Cerebellar nuclear complex (tissue), 1 donor: ENCODE measurements at places on chromosomes 4 and X.

GRCh38 chr4:68732653-68733466, 62.4 kb upstream of the UGT2B15 start:
- no peak for DNase-seq

GRCh38 chr4:176387571-176387970, 67.8 kb downstream of the SPCS3 start:
- no peak for DNase-seq

GRCh38 chr4:163747886-163748285, 253.4 kb downstream of the TMA16 start:
- no peak for DNase-seq

DNA sequence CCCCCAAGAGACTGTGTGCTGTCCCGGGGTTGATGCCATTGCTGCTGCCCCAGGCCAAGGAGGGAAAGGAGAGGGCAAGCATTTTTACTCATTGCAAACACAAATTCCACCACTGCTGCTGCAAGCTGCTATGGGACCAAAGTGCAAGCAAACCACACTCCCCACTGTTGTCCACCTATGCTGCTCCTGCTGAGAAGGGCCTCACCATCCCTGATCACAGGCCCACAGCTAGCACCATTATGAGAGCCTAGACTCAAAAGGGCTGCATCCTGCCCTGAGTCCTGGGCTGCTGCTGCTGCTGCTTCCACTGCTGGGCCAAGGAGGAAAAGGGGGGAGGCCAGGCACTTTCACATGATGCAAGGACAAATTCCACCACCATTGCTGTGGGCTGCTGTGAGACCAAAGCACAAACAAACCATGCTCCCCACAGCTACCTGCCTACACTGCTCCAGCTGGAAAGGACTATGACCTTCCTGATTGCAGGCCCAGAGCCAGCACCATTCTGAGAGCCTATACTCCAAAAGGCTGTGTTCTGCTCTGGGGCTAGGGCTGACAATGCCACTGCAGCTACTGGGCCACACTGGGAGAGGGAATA, 218.2 kb upstream of the ZCCHC13 start:
- DNase-seq: no peak

GRCh38 chr4:159937595-159937994, 834.7 kb downstream of the RAPGEF2 start:
- DNase-seq: no peak

- DNase-seq: no peak
Measured at GRCh38 chrX:106752101-106752678, 25.7 kb downstream of the RNF128 start.

DNA sequence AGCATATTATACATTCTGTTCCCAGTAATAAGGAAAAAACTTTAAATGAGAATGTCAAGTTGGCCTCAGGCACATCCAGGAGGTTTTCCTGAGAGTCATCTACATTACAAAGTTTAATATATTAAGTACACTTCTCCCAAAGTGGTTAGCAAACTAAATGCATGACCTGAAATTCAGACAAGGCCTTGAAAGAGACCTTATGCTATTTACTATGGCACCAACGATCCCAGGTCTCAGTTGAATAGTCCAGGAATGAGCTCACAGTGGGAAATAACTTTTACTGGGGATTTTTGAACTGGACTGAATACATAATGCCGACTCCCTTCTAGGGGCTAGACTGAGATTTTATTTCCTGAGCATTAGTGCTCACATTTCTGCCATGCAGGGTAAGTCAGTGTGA, 1577.5 kb upstream of the PCDH7 start:
- DNase-seq: no peak

DNA sequence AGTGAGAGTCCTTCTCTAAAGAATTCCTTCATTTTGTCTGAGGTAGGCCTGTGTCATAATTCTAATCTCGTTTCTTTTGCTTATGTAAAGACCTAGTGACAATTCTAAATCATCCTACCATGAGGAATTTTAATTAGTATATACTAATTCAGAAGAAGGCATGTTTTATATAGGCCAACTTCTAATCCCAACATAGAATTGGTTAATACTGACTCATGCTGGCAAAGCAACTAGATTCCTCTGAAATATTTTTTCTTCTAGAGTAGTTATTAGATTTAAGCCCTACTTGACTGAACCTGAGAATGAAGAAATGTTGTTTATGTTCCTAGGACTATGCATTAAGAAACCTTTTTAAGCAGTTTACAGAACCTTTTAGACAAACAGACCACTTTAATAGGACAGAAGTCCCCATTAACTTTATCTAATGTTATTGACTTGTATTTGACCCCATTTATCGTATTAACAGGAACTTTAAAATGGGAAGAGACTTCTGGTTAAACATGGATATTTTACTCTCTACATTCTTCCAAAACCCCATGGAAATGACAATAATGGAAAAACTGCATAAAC, 56.1 kb upstream of the EIF1AX start:
- no peak for DNase-seq

DNA sequence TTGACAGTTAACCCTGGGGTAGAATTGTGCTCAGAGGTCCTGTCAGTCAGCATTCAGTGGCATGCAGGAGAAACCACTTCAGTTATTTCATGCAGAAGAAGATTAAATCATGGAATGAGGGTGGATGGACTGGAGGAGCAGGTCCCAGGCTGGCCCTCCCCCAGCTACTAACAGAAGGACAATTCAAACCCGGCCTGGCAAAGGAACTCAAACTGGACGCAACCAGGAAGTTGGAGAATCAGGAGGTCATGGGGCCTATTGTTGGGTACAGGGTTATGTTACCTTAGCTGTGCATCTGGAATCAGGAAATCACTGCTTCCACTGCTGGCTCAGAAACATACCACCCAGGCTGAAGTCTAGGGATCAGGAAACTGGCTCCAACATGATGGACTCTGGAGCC, 121.4 kb downstream of the GPAT3 start:
- no peak for DNase-seq

DNA sequence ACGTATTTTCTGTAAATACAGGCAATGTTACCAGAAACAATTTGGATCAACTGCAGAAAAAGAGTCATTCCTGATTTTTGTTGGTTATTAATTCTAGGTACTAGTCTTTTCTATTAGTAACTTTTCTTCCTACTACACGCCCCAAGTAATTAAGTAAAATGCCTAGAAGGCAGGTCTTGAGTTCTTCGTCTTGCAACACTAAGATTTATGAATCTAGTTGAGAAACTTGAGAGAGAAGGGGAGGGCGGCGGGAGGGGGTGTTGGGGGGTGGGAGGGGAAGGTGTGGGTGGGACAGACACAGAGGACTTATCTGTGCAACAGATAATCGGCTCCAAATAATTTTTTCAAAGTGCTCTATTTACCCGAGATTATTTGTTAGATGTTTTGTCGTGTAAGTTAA, 3.0 kb downstream of the RAP2C start:
- DNase-seq: no peak

- DNase-seq: no peak
Measured at GRCh38 chrX:48761674-48762471, at the start of gene GLOD5. Gene GLOD5 (plus strand): TSS chrX:48761747. CDS start chrX:48761791, 44 bp downstream.

DNA sequence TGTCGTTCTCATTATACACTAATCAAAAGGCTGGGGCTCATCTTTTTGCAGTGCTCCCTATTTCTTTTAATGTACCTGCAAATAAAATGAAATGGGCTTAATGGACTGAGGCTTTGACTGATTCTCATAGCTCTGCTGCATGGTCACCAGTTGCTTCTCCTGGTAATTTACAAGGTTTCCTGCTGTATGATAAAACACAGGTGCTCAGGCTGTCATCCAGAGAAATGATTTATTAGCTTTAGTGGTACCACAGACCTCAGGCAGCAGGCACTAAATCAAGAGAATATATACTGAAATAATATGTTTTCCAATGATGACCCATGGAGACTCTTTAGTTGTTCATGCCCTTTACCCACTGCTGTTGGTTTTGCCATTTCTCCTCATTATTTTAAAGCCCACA, 137.7 kb downstream of the C4orf33 start:
- DNase-seq: no peak

GRCh38 chr4:169229571-169230028, 41.2 kb downstream of the SH3RF1 start:
- no peak for DNase-seq

DNA sequence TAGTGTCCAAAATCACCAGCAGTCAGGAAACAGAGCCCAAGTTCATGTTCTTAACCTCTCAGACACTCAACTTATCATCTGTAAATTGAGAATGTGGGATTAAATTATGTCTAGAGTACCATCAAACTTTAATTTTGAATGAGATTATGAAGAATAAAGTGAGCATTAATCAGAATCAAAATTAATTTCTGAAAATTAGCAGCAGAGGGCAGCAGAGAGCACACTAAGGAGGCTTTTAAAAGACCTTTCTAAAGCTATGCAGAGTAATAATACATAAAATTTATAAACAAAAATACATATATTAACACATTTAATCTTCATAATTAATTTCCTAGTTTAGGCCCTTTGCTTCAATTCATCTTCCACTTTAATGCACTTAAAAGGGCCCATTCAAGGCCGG, 7.1 kb downstream of the TASL start:
- DNase-seq: no peak

GRCh38 chr4:70288651-70289050, 46.1 kb upstream of the CABS1 start:
- DNase-seq: no peak

DNA sequence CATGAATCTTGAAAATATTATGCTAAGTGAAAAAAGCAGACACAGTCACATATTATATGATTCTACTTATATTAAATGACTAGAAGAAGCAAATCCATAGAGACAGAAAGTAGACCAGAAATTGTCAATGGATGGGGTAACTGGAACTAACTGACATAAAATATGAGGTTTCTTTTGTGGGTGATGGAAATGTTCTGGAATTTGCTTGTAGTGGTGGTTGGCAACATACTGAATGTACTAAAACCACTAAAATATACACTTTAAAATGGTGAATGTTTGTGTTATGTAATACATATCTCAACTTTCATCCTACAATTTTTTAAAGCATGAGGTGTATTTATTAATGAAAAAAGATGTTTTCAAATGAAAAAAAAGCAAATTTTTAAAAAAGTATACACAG, 14.7 kb downstream of the CNOT6L start:
- no peak for DNase-seq

- DNase-seq: no peak
Measured at GRCh38 chrX:12026481-12026880, 111.8 kb upstream of the FRMPD4 start.

DNA sequence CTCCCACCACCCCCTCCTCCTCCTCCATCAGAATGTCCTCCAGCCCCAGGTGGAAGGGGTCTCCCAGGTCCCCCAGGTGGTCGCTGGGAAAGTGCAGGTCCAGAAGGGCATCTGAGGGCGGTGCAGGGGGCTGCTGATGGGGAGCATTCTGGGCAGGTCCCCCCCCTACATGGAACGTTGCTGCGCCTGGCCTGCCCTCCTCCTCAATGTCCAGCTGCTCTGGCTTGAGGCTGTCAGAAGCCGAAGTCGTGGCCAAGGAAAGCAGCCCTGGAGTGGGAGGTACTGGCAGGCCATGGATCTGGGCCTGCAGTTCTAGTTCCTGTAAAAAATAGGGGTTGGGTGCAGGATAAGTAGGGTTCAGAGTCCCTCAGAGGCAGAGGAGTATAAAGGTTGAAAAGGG, 12.9 kb downstream of the TFE3 start:
- no peak for DNase-seq

GRCh38 chr4:35520059-35520458, 724.3 kb downstream of the ARAP2 start:
- no peak for DNase-seq

- DNase-seq: no peak
Measured at GRCh38 chr4:185656467-185656931, 121.2 kb upstream of the PDLIM3 start.

- no peak for DNase-seq
Measured at GRCh38 chr4:53905941-53906377, 158.4 kb downstream of the CHIC2 start.

GRCh38 chrX:135985157-135985972, at the start of gene SLC9A6:
Gene SLC9A6 (plus strand): TSS chrX:135985435. CDS start chrX:135985659, 224 bp downstream.
- DNase-seq: no peak

DNA sequence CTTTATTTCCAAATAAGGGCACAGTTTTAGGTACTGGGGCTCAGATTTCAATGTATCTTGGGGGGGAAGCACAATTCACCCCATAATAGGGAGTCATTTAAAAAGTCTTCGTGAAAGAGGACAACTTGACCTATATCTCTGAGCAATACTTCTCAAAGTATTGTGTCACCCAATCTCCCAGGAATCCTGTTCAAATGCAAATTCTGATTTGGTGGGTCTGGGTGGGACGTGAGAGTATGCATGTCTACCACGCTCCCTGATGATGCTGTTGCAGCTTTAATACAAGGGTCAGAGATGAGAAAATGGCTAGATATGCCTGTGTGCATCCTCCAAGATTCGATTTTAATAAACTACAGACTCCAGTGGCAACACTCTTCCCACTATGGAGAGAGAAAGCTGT, 514.8 kb downstream of the BCOR start:
- no peak for DNase-seq

GRCh38 chr4:120354381-120354780, 287.7 kb upstream of the MAD2L1 start:
- DNase-seq: no peak

DNA sequence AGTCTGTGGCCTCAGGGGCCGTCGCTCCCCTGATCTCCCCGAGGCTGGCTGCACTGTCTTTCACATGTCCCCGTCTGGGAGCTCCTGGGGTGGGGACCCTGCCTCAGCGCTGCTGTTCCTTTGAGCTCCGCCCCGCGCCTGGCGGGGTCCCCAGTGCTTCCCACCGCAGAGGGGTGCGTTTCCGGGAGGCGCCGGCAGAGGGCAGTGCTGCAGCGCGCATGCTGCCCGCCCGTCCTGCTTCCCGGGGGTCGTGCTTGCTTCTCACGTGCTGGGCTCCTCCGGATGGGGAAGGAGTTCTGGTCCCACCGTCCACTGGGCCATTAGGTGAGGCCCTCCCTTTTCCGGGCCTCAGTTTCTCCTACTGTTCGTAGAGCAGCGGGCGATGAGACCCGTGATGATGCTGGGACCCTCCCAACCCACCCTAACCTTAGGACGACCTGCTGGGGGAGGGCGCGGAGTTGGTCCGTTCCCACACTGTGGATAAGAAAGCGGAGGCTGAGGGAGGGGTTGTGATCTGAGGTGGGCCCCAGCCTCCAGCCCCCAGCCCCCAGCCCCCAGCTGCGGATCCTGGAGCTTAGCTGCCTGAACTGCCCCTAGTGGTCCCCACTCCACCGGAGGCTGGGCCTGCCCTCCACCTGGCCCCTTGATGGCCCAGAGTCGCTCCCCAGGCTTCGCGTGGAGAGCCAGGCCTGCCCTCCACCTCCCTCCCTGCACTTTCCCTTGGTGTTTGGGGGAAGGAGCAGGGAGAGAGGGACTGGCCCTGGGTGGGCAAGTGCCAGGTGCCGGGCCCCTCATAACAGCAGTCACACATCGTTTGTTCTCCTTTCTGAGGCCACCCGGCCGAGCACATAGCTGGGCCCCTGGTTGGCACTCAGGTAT, 15.3 kb downstream of the CPZ start:
- no peak for DNase-seq

GRCh38 chrX:69165087-69165651, at the start of gene PJA1:
Gene PJA1 (minus strand): TSS chrX:69165453. CDS start chrX:69163073, 2,380 bp downstream.
- no peak for DNase-seq

GRCh38 chr4:53986062-53986461, 78.3 kb downstream of the CHIC2 start:
- DNase-seq: no peak

- DNase-seq: no peak
Measured at GRCh38 chr4:84878546-84878945, 87.9 kb downstream of the WDFY3 start.
